ENCODE measurements at places on chromosomes 11 and 22.

DNA sequence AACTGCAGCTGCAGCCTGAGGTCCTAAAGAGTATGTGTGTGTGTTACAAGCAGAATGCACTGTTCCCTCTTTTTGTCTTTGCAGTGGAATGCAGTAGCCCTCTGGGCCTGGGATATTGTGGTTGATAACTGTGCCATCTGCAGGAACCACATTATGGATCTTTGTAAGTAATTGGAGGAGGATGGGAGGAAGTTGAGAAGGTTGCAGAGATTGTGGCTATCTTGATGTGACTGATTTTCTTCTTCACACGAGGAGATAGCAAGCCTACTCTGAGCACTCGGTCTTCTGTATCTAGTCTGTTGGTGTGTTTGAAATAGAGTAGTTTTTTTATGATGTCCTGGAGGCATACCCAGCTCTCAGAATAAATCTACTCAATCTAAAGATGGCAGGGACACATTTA lies 2.3 kb downstream of the RBX1 start:
- H3K27ac ChIP-seq: no peak overlapping the region
- peaks cover 38% of the 10 kb centered on the region for H3K36me3 ChIP-seq
- DNase-seq: no peak
- peaks cover 34% of the 10 kb centered on the region for H3K4me1 ChIP-seq
- H3K4me3 ChIP-seq: no peak overlapping the region
- no peaks in the 10 kb centered on the region for H3K27me3 ChIP-seq

- no peaks in the 10 kb centered on the region for H3K36me3 ChIP-seq
- no peaks in the 10 kb centered on the region for H3K27me3 ChIP-seq
- peak overlapping the region; percentile 83 for H3K4me3 ChIP-seq
- H3K27ac ChIP-seq: peak overlapping the region; percentile 82
- peaks cover 37% of the 10 kb centered on the region for H3K4me1 ChIP-seq
- peak; percentile 57 for DNase-seq
Observed at GRCh38 chr22:38203090-38203810, 1.5 kb downstream of the MAFF start.

DNA sequence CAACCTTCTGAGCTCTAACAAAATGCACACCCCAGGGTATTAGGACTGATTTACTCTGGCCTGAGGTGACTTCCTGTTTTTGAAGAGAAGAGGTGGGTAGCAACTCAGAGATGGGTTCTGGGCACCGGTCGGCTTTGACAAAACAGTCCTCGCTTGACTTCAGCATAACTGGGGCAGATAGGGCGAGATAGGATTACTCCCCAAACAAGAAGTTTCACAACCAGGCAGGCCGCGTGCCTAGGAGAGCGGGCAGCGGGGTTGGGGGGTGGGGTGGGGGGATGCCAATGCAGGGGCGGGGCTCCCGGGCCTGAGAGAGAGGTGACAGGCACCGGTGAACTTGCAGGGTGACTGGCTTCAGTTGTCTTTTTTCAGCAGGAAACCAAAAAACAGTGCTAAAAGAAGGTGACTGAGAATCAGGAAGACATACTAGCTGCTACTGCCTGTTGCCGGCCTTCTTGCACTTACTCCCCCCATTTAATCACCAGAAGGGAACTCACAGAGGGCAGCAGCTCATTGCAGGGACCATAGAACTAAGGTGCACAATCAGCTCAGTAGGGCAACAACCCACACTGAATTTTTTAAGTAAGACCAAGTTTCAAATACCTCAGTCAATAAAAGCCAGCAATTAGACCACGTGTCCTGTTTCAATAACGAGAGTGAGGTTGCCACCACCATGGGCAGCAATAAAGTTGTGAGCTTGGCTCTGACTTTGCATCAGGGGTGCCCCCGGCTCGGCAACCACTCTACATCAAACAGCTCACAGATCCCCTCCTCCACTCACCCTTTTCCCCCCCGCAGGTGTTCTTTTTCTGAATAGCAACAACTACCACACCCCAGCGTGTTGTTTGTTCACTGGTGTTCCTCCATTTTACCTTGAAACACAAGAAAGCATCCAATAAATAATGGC lies 37.2 kb upstream of the ETS1 start:
- H3K4me3 ChIP-seq: peak overlapping the region; percentile 4
- no peaks in the 10 kb centered on the region for H3K36me3 ChIP-seq
- DNase-seq: peak; percentile 89
- H3K27ac ChIP-seq: peak overlapping the region; percentile 78

GRCh38 chr11:111128076-111128870 lies 117.3 kb upstream of the POU2AF2 start:
- no peaks in the 10 kb centered on the region for H3K27me3 ChIP-seq
- no peaks in the 10 kb centered on the region for H3K4me1 ChIP-seq
- H3K27ac ChIP-seq: no peak overlapping the region
- H3K4me3 ChIP-seq: no peak overlapping the region
- no peak for DNase-seq
- no peaks in the 10 kb centered on the region for H3K36me3 ChIP-seq

DNA sequence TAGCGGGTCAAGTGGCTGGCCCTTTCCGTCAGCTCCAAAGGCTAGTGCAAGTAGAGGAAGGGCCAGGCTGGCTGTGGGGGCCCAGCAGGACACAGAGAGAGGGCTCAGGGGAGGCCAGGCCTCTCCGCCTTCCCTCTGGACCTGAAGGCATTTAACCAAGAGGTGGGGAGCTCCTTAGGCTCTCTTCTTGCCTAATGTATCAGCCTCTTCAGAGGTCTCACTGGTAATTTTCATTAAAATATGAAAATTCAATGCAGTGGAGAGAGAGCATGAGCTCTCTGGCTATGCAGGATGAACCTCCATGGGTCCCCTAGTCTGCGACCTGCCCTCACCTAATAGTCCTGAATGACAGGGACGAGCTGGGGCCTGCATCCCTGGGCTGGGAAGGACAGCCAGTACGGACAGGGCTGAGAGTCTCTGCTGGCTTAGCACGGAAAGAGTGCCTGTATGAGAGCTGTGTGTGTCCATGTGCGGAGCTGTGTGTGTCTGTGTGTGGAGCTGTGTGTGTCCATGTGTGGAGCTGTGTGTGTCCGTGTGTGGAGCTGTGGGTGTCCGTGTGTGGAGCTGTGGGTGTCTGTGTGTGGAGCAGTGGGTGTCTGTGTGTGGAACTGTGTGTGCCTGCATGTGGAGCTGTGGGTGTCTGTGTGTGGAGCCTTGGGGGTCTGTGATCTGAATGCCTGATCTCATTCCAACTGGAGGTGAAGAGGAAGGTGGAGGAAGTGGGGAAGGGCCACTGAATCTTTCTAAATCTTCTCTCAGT lies 2.4 kb downstream of the ALX4 start:
- no peak overlapping the region for H3K4me3 ChIP-seq
- peaks cover 47% of the 10 kb centered on the region for H3K4me1 ChIP-seq
- no peaks in the 10 kb centered on the region for H3K36me3 ChIP-seq
- no peak overlapping the region for H3K27ac ChIP-seq
- H3K27me3 ChIP-seq: peaks cover 85% of the 10 kb centered on the region
- no peak for DNase-seq
